Fibroblast of skin of back (primary cell): ENCODE measurements at places on chromosomes 4 and X.

- no peak for DNase-seq
Measured at GRCh38 chr4:100841911-100842310, 324.1 kb upstream of the EMCN start.

- no peak for DNase-seq
Measured at GRCh38 chr4:145686991-145687390, 7.0 kb downstream of the C4orf51 start.

GRCh38 chr4:98448908-98449307 is 187.7 kb downstream of the RAP1GDS1 start:
- DNase-seq: no peak

DNA sequence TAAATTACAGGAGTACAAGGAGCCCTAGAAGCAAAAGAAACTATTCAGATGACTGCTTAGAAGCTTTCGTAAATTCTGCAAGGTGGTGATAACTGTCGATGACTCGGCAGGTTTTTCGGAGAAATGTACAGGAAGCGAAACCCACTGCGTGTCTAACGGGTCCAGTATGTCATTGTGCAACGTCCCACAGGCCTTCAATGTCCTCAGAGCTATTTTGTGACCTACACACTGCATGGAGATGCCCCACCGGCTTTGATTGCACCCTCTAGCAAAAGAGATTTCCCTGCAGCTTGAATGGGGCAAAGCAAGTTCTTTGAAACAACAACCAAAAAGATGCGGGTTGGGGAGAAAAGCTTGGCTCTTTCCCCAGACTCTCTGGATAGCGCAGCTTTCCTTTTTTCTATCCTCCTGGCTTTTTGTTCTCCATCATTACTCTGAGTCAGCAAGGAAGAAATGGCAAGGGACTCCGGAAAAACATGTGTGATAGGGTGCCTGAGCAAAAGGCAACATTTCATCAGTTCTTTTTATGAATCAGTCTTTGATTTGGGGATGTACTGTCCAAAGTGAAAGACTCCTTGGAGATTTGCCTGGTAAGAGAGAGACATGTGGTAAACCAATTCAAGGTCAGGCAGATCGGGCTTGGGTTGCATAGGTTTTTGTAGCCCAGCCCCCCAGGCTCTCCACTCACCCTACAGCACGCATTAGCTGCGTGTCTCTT is 112.0 kb upstream of the TBL1X start:
- peak; percentile 40 for DNase-seq

DNA sequence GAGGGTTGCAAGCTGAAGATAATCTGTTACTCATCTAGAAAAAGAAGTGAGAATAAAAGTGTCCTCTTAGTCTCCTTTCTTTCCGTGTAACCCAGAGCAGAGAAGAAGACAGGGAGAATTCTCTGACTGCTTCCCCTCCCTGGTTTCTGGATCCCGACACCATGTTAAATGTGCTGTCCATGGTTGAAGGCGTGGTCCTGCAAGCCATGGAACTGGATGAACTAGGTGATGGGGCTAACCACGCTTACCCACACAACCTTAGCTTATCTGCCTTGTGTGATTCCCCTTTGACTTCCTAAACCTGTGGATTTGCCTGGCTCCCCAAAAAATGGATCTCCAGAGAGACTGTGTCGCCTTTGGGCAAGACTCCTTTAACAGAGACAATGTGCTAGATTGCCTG is 907.6 kb downstream of the FSTL5 start:
- DNase-seq: no peak

- DNase-seq: no peak
Measured at GRCh38 chr4:138005486-138005885, 236.7 kb downstream of the SLC7A11 start.

GRCh38 chr4:153296040-153296823 is 48.3 kb upstream of the MND1 start:
- DNase-seq: peak; percentile 42

- DNase-seq: peak; percentile 91
Measured at GRCh38 chr4:142817442-142817841, 28.7 kb downstream of the INPP4B start.

- no peak for DNase-seq
Measured at GRCh38 chrX:65148232-65148631, 172.0 kb upstream of the ZC4H2 start.

- DNase-seq: no peak
Measured at GRCh38 chr4:62208921-62209320, 1008.8 kb downstream of the ADGRL3 start.

DNA sequence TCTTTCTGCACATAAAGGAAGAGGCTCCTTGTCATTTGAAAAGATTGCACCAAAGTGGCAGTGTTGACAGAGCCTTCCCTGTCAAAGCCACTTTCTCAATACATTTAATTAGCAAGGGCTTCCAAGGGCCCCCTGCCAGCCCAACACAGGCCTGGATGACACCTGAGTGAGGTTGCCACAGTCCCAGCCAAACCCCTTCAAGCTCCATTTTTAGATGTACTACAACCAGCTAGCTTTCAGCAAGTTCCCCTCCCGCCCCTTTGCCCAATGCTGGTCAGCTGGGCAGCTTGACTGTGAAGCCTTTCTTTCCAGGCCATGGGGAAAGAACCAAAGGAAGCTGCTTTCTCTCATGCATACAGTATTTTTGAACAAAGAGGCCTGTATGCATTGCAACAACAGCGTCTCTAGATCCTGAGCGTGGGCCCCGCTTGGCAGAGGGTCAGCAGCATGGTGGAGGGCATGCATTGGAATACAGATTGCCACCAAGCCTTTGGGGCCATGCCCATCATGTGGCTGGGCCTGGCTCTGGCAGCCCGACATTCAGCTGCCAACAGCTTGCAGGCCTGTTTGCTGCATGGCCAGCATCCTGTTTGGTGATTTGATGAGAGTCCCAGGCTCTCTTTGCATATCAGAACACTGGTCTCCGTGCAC is 261.1 kb upstream of the GATB start:
- no peak for DNase-seq

DNA sequence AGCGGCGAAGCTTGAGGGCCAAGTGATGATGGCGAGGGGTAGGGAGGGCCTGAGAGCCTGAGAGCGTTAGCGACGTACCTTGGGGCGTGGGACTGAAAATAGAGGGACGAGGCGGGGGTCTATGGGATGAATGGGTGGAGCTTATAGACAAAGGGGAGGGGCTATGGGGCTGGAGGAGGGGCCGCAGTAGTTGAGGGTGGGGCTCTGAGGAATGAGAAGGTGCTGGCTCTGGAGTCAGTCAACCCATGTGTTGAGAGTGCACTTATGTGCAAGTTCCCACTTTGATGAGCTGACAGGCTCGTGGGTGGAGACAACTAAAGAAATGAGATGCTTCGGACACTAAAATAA is 488 bp downstream of the TBC1D25 start:
- peak; percentile 34 for DNase-seq

- peak; percentile 75 for DNase-seq
Measured at GRCh38 chrX:120791013-120791643, 84.5 kb downstream of the CT47B1 start.

- no peak for DNase-seq
Measured at GRCh38 chr4:37481547-37482122, 204.5 kb downstream of the RELL1 start.

- DNase-seq: peak; percentile 52
Measured at GRCh38 chr4:68375667-68376559, 26.0 kb upstream of the YTHDC1 start.

DNA sequence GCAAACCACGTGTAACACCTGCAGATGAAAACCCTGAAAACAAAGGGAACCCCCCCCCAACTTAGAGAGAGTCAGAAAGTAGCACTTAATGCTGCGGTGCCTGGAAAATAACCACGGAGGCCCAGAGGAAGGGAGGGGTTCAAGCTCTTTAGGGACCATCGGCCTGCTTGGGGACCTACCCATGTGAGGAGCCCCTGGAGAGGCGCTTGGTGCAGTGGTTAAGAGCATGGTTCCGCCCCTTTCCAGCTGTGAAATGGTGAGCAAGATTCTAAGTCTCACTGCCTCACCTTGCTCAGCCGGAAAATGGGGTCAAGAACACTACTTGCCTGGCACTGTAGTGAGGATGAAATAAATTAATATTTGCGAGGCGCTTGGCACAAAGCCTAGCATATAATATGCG is 13.8 kb downstream of the SLC25A5 start:
- no peak for DNase-seq

DNA sequence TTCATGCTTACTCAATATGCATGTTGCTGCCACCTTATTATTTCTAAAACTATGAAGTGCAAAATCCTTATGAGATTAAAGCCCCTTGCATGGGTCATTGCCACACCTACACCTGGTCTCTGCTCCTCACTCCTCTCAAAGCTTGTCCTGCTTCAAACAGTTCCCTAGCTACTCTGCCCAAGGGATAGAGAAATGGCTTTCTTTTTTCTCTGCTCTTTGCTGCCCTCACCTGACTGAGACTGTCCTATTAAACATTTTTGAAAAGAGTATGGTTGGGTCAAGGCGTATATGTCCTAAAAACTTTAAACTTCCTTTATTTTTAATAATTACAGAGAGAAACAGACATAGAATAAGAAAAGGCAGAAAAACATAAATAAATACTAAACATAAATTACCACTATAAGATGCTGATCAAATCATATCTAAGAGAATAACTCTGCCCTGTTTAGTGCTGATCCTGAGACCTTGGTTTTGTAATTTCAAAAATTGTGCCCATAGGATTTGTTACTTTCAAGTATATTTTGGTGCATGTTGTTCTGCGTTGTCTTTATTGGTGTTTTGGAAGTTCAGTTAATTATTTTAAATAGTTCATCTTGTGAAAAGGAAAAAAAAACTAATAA is 704.9 kb upstream of the PABPC4L start:
- DNase-seq: peak; percentile 19

- DNase-seq: no peak
Measured at GRCh38 chr4:84753321-84753972, 170.5 kb downstream of the CDS1 start.

DNA sequence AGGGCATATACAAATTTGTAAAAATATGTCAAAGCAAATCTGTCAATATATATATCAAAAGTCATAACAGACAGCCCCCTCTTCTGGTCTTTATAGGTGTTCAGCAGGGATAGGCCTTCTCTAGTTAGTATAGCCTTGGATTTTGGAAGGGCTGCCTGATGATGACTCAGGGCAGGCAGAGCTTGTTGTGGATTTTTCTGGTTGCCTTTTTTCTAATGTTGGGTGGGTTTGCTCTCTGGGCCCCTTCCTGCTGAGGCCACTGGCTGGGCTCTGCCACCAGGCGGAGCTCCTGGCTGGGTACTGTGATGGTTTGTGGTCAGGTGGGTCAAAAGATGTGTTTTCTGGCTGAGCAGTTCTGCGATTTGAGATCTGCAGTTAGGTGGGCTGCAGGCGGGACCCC is 294.2 kb downstream of the GRIA2 start:
- no peak for DNase-seq

DNA sequence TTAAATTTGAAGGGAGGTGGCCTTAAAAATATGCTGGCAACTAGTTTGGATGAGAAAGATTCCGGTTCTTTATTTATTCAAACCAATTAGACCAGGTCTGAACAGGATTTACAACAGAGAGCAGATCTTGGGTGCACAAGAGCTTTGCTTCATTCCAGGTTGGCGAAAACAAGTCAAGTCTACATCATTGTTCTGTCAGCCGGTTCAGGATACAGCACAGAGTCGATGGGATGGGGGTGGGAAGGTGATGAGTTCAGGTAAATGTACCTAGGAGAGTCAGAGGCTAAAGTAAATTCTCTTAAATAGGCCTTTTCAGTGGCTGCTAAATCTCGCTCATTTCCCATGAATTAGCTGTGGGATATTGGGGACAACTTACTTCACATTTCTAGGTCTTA is 882 bp upstream of the STIM2 start:
- no peak for DNase-seq

DNA sequence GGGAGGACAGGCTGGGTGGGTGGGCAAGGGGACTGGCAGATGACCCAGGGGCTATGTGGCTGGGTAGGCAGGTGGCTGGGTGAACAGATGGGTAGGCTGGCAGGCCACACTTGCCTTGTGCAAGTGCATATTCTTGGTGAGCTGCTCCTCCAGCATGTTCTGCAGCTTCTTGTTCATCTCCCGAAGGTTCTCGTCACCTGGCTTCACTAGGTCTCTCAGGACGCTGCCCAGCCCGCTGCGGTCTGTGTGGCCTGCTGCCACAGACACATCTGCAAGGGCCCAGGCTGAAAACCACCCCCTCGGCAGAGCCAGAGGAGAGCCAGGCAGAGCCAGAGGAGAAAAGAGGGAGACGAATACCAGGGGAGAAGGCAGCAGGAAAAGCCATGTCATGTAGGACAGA is 3.4 kb upstream of the KCND1 start:
- no peak for DNase-seq

- DNase-seq: no peak
Measured at GRCh38 chr4:124167602-124168001, 544.9 kb downstream of the ANKRD50 start.

DNA sequence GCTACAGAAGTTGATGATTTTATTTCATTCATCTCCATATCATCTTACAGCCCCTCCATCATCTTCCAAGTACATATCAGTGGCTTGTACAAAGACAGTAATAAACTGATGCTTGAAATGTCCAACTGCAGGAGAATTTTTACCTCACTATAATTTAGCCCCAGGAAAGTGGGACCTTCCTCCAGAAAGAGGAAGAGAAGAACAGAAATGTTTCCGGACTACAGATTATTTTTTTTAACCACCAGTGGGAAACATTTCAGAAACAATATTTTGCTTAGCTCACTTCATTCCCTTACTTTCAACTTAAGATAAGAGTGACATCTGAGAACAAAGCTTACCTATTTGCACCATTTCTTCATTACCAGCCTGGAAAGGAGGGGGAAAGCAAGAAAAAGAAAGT is 2.0 kb downstream of the ADAMTS3 start:
- no peak for DNase-seq

DNA sequence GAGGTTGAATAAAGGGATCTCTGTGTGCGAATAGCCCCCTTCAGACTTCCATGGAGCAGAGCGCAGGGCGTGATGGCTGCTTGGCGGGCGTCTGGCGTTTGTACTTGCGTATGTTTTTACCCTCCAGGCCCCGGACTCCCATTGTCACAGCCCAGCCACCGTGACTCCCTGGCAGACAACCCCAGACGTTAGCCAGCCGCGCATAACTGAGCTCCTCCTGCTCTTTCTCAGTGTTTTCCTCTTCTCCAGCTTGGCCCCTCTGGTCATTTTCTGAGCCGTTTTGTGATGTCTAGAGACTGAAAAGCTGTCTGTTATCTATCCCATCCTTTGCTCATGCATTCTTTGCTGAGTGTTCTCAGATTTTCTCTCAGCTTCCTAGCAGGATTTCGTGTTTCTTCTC is 54.3 kb downstream of the IGFBP7 start:
- no peak for DNase-seq
